ENCODE measurements at places on chromosomes 5 and 9. TPM values are rescaled to one million over a fixed set of nuclear protein-coding genes. Genes with fewer than 3 reads are reported as not detected.

Gene IRX2
- polyA plus RNA-seq: 66.0 TPM

Gene PDCD1LG2
- 0.18 TPM for polyA plus RNA-seq

Gene ATOSB
- 13.1 TPM for polyA plus RNA-seq

Gene KLF4
- 12.3 TPM for polyA plus RNA-seq

Gene TRIM7
- 0.39 TPM for polyA plus RNA-seq

Gene PHF24
- polyA plus RNA-seq: 0.78 TPM

Gene UIMC1
- polyA plus RNA-seq: 49.6 TPM

Gene ADRA1B
- 0.86 TPM for polyA plus RNA-seq

Gene TEX48
- not detected for polyA plus RNA-seq

Gene CDKN2A
- polyA plus RNA-seq: not detected

Gene NUDT12
- polyA plus RNA-seq: 18.7 TPM

Gene RASEF
- 9.4 TPM for polyA plus RNA-seq

Gene NPR3
- 40.7 TPM for polyA plus RNA-seq

Gene PCDHB5
- polyA plus RNA-seq: 13.9 TPM

All from left lung (tissue), 14 donors.